ENCODE measurements at places on chromosomes 1 and 21.

- DNase-seq: no peak
Measured at GRCh38 chr1:213374369-213374768, 323.3 kb downstream of the RPS6KC1 start.

GRCh38 chr1:25774206-25774803 is 25.7 kb upstream of the SELENON start:
- no peak for DNase-seq

- no peak for DNase-seq
Measured at GRCh38 chr1:222290866-222291265, 257.0 kb downstream of the HHIPL2 start.

DNA sequence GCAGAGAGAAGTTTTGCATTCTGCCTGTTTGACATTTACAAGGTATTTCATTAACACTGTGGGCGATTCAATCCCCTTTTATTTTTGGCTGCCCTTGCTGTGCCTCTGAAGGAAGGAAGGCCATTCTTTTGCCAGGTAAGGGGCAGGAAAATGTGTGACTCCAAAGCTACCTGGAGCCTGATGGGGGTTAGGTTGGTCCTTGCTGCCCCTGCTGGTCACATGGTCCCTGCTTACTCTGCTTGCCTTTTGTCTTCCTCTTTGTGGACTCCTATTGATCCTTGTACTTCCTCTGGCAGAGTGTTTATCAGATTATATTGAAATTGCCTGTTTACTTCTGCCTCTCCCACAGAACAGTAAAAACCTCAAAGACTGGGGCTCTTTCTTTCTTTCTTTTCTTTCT is 65.7 kb downstream of the ST6GALNAC3 start:
- DNase-seq: no peak

- no peak for DNase-seq
Measured at GRCh38 chr1:160056648-160057169, 13.3 kb downstream of the KCNJ10 start.

GRCh38 chr1:171863531-171863930 is 22.2 kb downstream of the DNM3 start:
- no peak for DNase-seq

DNA sequence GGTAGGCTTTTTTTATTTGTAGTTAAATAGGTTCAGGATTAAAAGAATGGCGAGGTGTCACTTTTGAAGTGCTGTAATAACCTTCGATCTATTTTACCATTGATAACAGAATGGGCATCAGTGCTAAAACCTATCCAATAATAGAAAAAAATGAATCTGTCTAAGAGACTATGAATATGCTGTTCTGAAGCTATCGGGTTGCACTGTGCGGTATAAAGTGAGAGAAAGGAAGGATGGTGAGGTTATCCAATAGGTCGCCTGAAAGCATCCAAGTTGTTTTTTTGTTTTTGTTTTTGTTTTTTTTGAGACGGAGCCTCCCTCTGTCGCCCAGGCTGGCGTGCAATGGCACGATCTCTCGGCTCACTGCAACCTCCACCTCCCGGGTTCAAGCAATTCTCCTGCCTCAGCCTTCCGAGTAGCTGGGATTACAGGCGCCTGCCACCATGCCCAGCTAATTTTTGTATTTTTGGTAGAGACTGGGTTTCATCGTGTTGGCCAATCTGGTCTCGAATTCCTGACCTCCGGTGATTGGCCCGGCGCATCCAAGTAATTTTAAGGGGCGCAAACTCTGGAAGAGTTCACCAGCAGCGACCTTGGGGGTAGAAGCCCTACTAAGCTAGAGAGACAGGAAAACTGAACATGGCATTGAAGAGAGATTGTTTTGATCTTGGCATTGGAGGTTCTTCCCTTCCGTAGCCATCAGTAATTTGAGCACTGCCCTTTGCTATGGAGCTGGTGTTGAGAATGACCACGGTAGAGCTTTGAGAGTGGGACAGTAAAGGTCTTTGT is 8.7 kb upstream of the MDM4 start:
- DNase-seq: peak; percentile 23

DNA sequence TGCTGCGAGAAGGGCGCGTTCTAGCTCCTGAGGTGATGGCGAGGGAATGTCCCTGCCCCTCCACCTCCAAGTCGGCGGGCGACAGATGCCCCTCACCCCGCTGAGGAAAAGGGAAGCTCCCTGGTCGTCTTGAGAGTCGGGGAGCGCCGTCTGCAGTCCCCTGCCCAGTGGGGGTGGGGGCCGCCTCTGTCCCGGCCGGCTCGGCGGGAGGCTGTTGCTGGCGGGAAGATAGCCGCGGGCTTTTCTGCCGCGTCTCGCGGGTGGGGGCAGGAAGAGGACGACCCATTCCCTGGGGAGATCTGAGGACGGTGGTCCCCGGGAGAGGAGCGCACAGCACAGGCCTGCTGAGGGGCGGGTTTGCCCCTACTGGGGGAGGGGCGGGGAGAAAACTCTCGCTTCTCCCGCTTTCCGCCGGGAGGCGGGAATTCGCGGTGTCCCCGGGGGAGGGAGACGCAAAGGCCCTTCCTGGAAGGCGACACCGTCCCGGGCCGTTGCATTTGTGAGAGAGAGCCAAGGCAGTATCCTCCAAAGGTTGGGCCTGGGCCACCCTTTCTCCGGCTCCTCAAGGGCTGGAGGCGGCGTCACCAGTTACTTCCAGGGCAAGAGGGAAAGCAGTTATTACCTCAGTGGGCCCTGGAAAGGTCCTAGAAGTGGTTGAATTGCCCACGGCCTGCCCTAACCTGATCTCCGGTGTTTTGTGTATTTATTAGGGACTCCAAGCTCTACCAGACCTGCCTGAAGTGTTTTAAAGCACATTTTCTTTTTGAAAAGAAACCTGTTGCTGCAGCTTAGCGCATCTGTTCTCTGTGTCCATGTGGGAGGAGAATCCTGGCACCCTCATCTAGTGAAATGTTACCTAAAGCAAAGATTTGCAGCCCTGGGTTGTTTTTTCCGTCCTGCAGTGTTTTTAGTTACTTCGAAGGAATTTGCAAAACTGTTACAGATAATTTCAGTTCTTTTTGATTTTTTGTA is 648 bp downstream of the S100PBP start:
- peak; percentile 47 for DNase-seq

DNA sequence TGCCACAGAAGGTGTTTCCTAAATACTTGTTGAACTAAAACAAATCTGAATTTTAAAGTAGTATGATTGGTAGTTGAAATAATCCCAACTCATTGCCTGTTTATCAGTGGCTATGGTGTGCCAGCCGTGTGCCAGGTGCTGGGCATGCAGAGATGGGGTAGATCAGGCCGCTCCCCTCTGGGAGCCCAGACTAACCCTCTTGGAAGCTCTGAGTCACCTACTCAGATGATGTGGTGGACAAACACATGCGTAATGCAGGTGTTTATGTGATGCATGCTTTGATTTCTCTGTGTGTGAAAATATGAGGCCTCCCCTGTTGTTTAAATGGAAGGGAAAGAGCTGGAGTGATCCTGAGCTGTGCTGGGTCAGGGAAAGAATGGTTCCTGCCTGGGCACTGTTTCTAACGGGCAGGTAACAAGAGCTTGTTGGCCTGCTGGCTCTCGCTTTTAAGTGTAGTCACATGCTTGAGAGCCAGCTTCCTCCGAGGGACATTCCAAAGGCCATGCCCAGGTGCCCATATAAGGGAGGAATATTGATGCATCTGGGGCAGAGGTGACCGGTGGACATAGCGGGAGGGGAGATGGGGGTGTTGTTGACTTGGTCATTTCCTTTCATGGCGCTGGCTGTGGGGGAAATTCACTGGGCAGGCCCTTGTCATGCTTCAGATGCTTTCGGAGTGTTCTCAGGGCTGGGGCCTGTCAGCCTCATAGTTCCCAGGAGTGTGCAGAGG is 10.2 kb downstream of the MFN2 start:
- no peak for DNase-seq

GRCh38 chr1:184405094-184405800 is 18.4 kb downstream of the C1orf21 start:
- no peak for DNase-seq

- DNase-seq: no peak
Measured at GRCh38 chr1:246302711-246303317, 204.3 kb downstream of the SMYD3 start.

GRCh38 chr1:175197531-175197930 is 5.0 kb upstream of the KIAA0040 start:
- DNase-seq: peak; percentile 54

DNA sequence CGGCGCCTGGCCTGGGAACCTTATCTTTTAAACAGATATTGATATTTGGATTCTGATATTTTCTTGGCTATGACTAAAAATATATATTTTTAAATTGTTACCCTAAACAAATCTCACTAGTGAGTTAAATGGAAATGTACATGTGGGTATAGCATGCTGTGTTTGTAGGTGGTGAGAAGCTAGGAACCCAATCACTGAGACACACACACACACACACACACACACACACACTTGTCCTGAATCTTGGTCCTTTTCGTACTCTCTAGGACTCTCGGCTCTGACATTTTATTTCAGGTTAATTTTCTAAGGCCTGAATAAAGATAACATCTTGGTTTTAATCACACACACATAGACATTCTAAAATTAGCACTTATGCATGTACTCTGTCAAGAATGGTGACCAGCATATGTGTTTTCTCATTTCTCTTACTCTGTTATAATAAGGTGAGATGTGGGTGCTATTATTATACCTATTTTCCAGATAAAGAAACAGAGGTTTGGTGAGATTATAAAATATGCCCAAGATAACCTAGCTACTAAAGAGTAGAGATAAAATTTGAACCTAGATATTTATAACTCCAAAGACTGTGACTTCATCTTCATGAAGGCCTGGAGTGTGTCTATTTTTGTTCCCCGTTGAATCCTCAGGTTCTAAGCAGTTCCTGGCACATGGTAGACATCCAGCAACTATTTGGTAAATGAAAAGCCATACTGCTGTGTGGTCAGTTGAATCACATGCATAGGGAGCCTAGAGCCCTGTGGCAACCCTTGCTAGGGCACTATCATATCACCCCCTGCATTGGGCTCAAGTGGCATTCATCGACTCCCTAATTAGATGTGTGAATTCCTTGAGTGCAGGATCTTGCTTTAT is 85.0 kb upstream of the RAB3GAP2 start:
- no peak for DNase-seq

DNA sequence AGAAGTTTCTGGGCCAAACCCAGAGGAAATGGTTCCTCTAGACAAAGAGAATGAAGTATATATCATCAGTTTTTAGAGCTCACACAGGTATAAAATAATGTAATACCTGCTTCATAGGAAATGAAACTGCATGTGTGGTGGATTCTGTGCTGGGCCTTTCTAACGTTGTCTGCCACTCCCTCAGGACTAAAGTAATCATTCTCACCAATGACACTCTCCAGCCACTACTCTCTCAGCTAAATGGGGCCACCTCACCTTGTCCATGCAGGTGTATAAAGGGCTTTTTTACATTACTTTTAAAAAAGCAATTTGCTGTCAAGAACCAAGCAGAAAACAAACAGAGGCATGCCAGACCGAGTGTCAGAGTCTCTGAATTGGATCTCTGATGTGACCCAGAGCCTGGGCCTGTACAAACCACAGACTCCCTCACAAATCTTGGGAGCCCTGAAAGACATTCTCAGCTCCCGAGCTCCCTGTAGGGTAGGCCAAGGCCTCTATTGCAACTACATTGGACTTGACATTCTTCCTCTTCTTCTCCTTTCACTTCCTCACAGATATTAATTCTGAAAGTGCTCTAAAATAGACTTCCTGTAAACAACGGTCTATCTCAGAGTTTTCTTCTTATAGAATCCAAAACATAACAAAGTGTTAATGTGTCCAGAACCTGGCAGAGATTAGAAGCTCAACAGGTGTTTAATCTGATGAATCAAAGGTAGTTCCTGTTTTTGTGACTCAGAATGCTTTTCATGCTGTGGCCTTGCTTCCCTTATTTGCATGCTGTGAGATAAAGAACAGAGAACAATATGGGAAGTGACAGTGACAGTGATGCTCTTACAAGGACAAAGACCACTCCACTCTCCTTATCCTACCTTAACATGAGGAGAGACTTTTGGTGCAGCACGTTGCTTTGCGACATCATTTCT is 8.6 kb downstream of the AIM2 start:
- peak; percentile 71 for DNase-seq

DNA sequence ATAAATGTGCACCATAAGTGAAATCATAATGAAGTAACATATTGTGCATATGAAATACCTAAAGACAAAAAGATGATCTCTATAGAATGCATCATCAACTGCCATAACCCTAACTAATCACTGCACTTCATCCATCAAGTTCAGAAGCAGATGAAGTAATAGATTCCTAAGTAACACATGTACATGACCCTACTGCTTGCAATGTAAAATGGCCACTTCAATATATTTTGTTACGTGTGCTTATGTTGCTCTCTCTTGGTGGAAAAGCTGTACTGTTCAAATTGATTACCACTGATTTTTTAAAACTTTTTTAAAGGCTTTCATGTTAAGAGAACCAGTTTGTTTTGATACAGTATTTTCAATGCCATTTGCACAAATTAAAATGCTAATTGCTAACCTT is 141.8 kb downstream of the TTLL7 start:
- no peak for DNase-seq

GRCh38 chr1:12065872-12066271 is 2.8 kb downstream of the TNFRSF8 start:
- no peak for DNase-seq

DNA sequence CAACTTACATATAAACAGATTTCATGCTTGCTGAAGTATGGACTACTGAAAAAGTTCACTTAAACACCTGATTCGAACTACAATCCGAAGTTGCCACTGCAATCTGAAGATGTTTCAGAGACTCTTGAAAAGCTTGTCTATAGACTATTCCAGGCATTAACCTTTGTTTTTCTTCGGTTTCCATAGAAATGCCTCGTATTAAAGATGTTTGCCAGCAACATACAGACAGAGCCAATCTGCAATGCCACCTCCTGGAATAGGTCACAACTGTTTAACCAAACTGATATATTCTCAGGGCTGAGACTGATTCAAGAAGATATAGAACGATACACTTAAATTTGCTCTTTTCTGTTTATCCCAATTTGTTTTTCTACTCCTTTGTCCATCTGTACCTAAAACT is 28.9 kb upstream of the DMRTB1 start:
- no peak for DNase-seq
